Pons (tissue), 1 donor: ENCODE measurements at places on chromosomes 5 and 9.

- no peak for DNase-seq
Observed at GRCh38 chr5:113169720-113170119, 193.1 kb downstream of the DCP2 start.

GRCh38 chr5:91111473-91112238 is 271.5 kb downstream of the ARRDC3 start:
- DNase-seq = peak; percentile 92

DNA sequence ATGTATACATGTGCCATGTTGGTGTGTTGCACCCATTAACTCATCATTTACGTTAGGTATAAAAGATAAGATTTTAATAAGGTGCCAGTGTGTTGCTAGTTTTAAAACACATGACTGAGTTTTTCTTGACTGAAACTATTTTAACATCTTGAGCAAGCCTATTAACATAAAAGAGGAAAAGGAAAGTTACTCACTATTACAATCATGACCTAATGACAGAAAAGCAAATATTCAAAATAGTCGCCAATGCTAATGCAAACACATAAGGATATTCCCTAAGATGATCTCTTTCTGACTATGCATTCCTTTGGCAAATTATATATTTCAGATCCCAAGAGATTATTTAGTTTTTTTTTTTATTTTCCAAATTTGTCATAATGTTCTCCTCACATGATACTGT is 5.8 kb upstream of the OR13C2 start:
- DNase-seq = no peak

DNA sequence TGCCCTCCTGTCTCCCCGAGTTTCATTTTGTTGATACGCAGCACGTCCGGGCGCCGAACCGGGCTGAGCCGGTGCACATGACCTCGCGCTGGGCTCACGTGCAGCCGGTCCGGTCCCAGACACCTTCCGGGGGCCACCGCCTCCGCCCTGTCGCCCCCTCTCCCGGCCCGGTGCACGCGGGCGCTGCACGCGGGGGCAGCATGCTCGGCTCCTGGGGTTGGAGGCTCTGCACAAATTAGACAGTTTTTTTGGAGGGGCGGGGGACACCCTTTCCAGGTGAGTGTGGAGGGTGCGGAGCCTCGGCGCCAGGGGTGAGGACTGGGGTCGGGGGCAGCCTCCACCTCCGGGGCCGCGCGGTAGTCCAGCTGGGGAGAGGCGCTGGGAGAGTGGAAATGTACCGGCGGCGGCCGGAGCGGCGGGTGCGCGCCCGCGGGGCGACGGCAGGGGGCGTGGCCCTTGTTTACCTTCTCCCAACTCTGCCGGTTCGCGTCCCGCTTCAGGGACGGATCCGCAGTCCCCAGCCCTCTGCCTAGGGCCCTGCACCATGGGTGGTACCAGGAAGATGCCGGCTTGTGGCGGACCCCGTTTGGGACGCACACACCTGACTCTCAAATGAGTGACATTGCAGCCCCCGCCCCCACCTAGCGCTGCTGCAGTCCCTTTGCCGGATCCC is 1.1 kb downstream of the JADE2 start:
- DNase-seq = no peak

DNA sequence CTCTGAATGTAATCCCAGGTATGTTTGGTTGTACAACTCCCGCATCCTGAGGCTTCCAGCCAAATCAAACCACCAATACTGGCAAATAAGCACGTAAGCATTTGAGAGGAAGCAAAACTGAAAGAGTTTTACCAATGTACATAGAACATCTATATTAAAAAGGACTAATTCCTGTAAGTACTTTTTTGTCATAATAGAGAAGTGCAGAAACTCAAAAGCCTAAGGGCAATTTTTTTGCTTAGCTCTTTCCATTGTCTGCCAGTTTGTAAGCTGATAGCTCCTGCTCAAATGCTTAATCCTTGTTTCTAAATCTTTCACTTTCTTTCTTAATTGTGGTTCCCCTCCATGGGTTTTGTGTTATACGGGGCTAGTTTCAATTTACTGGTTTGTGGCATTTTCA is 1151.8 kb downstream of the CDH12 start:
- DNase-seq = no peak

DNA sequence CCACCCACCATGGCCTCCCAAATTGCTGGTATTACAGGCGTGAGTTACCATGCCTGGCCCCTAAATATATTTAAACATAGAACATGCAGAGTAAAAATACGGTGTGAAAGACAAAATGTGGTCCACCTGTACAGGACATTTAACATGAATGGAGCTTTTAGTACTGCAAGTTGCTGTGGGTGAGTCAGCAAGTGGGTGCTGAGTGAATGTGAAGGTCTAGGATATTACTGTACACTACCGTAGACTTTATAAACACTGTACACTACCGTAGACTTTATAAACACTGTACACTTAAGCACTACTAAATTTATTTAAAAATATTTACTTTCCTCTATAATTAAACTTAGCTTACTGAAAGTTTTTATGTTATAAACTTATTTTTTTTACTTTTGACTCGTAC is 317.8 kb downstream of the PRDM9 start:
- DNase-seq = no peak
